ENCODE measurements at places on chromosomes 2 and 18.

- DNase-seq, result no peak
These were observed 623.9 kb downstream of the NYAP2 start for GRCh38 chr2:226023383-226023782.

DNA sequence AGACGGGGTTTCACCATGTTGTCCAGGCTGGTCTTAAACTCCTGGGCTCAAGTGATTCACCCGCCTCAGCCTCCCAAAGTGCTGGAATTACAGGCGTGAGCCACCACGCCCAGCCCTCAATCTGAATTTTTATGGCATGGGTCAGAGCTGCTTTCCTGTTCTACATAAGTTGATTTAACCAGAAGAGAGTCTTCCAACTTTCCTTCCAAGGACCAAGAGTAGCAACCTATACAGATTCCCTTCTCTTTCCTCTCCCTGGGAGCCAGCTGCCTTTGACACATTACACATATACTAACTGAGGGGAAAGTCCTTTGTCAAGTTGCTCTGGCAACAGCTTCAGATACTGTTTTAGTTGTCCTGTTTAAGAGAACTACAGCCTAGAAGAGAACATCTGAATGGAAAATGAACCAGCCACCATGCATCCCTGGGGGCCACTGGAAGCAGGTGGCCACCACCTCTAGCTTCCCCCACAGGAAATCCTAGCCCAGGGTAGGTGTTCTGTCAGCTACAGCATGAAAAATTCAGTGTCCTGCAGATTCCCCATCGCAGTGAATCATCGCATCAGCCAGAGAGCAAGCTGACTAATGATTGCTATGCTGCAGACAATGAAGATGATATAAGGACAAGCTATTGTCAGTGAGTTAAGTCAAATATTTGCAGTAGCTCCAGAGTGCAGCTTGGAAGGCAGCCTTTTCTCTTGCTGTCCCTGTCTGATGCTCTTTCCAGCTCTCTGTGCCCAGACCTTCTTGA lies 62.9 kb downstream of the POMC start:
- DNase-seq, result no peak

DNA sequence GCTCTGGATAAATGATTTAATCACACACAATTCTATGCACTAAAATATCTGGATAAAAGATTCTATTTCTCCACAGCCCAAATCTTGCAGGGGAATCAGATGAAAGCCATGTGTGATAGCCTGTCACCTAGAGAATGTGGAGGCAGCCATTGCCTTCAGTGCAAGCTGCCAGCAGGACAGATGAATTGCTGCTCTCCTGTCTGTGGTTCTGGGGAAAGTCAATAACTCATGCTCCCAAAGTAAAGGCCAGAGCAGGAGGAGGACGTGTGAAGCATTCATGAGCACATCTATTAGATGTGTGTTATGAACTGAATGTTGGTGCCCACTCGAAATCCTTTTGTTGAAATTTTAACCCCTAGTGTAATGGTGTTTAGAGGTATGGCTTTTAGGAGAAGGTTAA lies 195.1 kb downstream of the RDH14 start:
- DNase-seq, result no peak

GRCh38 chr2:73187549-73187948 lies 14.8 kb upstream of the NOTO start:
- no peak for DNase-seq

- no peak for DNase-seq
These were observed 18.1 kb downstream of the SULT1C3 start for GRCh38 chr2:108257757-108258331.

- DNase-seq, result no peak
These were observed 132.2 kb downstream of the FMNL2 start for GRCh38 chr2:152466980-152467676.

DNA sequence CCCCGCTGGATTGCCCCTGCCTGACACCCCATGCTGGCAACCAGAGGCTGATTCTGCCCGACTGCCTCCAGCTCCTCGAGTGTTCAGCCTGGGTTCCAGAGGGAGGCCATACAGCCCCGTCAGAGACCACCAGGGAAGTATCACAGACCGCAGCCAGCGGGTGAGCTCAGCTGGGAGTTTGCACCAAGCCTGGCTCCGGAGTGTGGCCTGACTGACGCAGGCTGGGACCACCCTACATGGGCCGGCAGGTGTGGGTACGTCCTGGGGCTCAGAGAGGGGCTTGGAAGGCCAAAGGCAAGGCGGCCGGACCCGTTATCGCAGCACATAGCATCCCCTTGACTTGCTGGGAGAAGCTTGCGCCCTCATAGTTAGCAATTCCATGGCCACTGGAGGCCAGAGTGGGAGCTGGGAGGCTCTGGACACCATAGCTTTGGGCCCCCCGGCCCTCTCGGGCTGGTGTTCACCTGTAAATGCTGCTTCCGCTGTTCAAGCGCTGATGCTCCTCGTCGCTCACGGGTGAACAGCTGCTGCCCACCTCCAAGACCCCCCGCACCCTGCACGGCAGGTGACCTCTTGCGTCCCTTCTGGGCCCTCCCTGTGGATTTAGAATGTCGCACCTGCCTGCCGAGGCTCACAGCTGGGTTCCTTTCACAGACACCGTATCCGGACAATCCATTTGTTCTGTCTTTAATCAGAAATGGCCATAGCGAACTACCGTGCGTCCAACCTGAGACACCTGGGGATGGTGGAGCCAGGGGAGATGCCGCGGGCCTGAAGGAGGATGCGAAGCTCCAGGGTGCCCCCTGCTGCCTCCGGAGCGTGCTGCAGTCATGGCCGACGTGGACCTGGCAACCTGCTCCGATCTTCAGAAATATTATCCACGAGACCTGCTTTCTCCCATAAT lies 31.2 kb upstream of the SLC66A3 start:
- peak; percentile 61 for DNase-seq

DNA sequence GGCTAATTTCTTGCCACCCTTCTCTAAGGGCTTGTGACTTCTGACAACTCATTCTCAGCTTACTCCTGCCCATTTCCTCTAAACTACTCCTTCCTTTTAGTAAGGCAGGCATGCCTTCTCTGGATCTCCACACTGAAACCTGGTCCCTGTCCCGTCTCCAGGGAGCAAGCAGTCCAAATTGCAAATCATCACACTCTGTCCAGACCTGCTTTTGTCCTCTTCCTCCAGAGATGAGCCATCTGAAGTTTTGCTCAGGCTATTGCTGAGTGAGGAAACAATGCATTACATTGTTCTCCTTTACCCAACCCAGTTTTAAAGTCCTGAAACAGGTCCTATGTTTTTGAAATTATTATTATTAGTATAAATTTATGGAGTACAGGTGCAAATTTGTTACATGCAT lies 57.3 kb downstream of the ARHGAP25 start:
- no peak for DNase-seq

DNA sequence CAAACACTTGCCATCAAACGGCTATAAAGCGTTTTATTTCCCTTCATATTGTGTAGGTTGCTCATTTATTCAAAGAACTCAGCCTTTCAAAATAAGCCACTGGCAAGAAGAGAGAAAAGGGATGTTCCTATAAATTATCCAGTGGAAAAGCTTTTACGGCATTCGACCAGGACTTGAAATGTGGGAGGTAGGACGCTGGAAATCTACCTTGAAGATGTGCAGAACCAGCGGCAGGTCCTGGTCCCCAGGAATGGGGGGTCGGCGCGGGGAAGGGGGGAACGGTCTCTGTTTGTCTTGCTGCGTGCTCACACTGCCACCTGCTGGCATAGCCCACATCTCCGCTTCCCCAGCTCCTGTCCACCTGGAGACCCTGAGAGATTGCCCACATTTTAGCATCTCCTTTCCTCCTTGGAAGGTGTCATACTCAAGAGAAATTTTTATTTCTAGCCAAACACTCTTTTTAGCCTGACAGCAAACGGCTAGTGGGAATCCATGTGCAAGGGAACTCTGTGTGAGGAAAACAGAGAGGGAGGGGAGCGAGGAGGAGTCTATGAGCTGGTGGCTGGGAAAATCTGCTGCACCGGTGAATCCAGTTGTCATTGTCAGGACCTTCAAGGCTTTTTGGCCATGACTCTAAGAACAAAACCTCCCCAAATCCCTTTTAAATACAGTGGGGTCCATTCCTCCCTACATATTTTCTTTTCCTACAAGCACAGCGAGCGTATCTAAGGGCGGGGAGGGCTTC lies 349.0 kb upstream of the PKDCC start:
- peak; percentile 68 for DNase-seq

- no peak for DNase-seq
These were observed 125.7 kb downstream of the B3GNT2 start for GRCh38 chr2:62321380-62322289.

- no peak for DNase-seq
These were observed 46.1 kb downstream of the YES1 start for GRCh38 chr18:765764-766549.

- DNase-seq, result no peak
These were observed 44.5 kb downstream of the TNS1 start for GRCh38 chr2:217958206-217958883.

GRCh38 chr2:231181860-231182512 lies 16.4 kb upstream of the ARMC9 start:
- DNase-seq, result no peak

DNA sequence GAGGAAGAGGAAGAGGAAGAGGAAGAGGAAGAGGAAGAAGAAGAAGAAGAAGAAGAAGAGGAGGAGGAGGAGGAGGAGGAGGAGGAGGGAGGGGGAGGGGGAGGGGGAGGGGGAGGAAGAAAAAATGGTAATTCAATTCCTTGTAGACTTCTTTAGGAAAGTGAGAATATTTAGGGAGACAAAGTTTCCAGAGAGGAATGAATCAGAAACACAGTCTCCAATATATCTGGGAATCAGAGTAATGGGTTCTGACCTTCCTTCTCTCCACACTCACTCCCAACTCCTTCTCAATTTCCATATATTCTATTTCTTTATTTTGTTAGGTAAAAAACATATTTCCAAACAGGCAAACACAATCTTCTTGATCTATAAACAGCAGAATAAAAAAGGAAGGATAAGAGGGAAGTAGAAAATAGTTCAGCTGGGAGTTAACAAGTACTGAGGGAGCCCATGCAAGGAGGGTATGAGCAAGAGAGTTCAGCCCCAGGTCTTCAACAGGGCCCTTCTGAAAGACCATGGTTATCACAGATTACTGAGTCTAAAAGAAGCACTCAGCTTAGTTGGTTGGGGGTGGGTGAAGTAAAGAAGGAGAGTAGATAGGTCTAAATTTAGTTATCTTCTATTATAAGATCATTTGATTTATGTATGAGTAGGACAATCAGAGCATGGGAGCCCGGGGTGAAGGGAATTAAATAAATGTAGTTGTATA lies 480.8 kb downstream of the NRXN1 start:
- DNase-seq, result no peak

DNA sequence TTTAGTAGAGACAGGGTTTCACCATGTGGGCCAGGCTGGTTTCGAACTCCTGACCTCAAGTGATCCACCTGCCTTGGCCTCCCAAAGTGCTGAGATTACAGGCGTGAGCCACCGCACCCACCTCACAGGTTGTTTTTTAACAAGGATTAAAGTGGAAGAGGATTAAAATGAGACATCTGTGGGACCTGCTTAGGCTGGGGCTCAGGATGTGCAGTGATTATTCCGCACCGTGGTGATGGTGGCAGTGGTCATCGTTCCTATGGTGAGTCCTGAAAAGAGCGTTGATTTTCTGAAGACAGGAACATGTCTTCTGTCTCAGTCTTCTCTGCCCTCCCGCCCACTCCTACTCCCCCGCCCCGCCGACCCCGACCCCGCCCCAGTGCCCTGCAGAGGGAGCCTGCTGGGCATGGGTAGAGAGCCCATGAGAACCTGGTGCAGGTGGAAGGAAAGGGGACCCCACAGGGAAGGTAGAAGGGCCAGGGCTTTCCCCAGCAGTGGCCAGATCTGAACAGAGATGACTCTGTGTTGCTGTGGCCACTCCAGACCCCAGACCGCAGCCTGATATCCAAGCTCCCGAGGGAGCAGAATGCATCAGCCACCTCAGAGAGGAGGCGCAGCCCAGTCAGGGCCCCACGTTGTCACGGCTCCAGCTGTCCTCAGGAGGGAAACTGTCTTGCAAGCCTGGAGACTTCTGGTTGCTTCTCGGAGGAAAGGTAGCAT lies 34.5 kb upstream of the FOSL2 start:
- DNase-seq, result no peak

DNA sequence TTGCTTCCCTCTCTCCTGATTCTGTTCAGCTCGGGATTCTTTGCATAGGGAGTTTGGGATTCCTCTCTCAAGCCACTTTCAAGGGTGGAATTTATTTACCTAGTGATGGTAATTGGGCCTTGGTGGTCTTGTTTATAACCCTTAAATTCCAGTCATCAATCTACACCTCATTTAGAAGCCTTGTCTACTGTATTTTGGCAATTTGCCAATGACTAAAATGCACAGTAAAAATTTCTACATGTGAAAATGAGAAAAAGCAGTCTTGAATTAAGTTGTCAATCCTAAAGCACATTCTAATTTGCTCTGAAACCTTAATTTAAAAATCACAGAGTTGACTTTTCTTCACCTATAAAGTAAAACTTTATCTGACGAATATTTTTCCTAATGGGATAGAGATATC lies 749.2 kb upstream of the CRIM1 start:
- no peak for DNase-seq

Data from posterior cingulate gyrus (tissue), 11 donors.